Large intestine (tissue), 12 donors: ENCODE measurements at places on chromosomes 6 and 20.
A peak's percentile ranks its signal among the peaks of the same experiment; 100 is the strongest.

DNA sequence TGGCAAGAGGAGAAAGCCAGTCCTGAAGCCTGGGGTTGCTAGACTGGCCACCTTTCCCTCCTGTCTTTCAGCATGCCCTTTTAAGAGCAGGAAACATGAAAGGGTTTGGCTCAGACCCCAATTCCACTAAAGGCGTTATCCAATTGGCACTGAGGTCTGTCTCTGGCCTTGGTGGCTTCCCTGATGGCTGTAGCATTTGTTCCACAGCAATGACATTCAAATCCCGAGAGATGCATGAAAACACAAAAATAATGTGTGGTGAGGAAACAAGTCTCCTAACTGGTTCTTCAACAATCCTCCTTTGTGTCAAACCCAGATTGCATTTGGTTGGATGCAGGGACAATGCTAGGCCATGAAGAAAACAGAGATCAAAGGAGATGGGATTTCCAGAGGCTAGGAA lies 56.5 kb upstream of the ADTRP start:
- H3K27ac ChIP-seq, result no peak overlapping the region
- H3K27me3 ChIP-seq, result no peaks in the 10 kb centered on the region
- no peak overlapping the region for H3K4me3 ChIP-seq

GRCh38 chr20:44073011-44073674 lies 113.8 kb downstream of the JPH2 start:
- H3K27me3 ChIP-seq, result peaks cover 8% of the 10 kb centered on the region
- no peak overlapping the region for H3K4me3 ChIP-seq
- no peak overlapping the region for H3K27ac ChIP-seq

- H3K36me3 ChIP-seq, result no peaks in the 10 kb centered on the region
- peak; percentile 93 for DNase-seq
- H3K27me3 ChIP-seq, result no peaks in the 10 kb centered on the region
- H3K4me3 ChIP-seq, result no peak overlapping the region
- H3K27ac ChIP-seq, result peak overlapping the region; percentile 33
- peaks cover 32% of the 10 kb centered on the region for H3K4me1 ChIP-seq
Measured at GRCh38 chr6:37204014-37204751, 34.2 kb downstream of the PIM1 start.

DNA sequence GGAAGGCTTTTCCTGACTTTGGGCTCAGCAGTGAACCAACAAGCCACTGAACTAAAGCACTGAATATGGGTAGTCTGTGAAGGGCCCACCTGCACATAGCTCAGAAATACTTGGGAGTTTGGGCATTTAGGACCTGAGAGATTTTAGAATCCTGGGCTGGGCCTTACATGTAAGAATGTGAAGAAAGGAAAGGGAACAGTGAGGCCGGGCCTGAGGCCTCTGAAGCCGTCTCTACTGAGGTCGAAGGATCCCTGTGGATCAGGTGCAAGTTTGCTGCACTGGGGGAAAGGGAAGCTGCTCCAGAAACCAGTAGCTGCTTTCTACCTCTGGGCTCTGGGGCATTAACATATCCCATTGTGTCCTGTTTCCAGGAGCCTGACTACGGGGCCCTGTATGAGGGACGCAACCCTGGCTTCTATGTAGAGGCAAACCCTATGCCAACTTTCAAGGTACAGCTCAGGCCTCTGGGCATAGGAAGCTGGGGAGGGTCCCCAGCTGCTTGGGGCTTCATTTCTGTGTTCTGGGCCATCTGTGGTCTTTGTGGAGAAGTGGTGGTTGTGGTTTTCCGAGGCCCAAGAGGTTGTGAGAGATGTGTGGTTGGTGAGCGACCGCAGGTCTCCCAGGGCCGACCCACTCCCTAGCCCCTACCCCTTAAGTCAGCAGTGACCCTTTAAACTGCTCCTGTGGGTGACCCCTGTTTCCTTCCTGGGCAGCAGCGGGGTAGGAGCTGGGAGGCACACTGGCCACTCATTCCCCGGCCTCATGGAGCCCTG lies 30.3 kb downstream of the PLCG1 start:
- H3K36me3 ChIP-seq, result peaks cover 96% of the 10 kb centered on the region
- no peaks in the 10 kb centered on the region for H3K4me1 ChIP-seq
- H3K4me3 ChIP-seq, result no peak overlapping the region
- no peak overlapping the region for H3K27ac ChIP-seq

GRCh38 chr6:100593522-100593921 lies 128.8 kb upstream of the SIM1 start:
- H3K4me1 ChIP-seq, result peaks cover 2% of the 10 kb centered on the region
- H3K27me3 ChIP-seq, result no peaks in the 10 kb centered on the region
- H3K36me3 ChIP-seq, result peaks cover 11% of the 10 kb centered on the region
- DNase-seq, result no peak

GRCh38 chr20:62804021-62804626 lies 511 bp upstream of the OGFR start:
- peak overlapping the region; percentile 31 for H3K27ac ChIP-seq
- no peak for DNase-seq
- H3K36me3 ChIP-seq, result peaks cover 52% of the 10 kb centered on the region
- H3K27me3 ChIP-seq, result no peaks in the 10 kb centered on the region
- H3K4me1 ChIP-seq, result peaks cover 15% of the 10 kb centered on the region

DNA sequence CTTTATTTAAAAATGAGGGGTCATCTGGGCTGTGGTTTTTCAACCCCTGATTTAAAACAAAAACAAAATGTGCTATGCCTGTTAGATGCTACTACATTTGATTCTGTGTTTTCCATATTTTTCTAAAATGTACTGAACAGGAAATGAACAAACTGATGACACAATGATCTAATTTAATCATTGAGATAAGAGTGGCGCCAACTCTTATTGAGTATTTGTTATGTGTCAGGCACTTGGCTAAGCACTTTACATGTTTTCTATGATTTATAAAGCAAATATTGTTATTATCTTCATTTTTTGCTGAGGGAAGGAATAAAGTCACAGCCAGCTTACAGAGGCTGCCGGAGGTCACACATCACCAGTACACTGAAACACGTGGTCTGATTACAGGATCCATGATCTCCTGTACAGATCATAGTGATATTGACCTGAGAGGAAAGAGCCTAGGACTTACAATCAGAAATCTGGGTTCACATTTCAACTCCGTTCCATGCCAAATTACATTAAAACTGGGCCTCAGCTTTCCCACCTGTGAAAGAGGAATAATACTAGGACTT lies 166.7 kb downstream of the ESR1 start:
- no peaks in the 10 kb centered on the region for H3K36me3 ChIP-seq
- H3K4me3 ChIP-seq, result no peak overlapping the region
- no peak for DNase-seq
- H3K27ac ChIP-seq, result no peak overlapping the region
- H3K27me3 ChIP-seq, result no peaks in the 10 kb centered on the region
- no peaks in the 10 kb centered on the region for H3K4me1 ChIP-seq

- no peak for DNase-seq
- H3K27me3 ChIP-seq, result no peaks in the 10 kb centered on the region
- H3K4me1 ChIP-seq, result no peaks in the 10 kb centered on the region
- H3K36me3 ChIP-seq, result no peaks in the 10 kb centered on the region
- H3K27ac ChIP-seq, result no peak overlapping the region
Measured at GRCh38 chr6:68718385-68719073, 83.4 kb downstream of the ADGRB3 start.

- no peaks in the 10 kb centered on the region for H3K27me3 ChIP-seq
- no peak overlapping the region for H3K27ac ChIP-seq
- no peak overlapping the region for H3K4me3 ChIP-seq
- no peaks in the 10 kb centered on the region for H3K4me1 ChIP-seq
Measured at GRCh38 chr20:13677241-13677640, 38.5 kb upstream of the TASP1 start.

GRCh38 chr20:1803932-1804501 lies 91.2 kb upstream of the SIRPA start:
- H3K36me3 ChIP-seq, result no peaks in the 10 kb centered on the region
- H3K4me1 ChIP-seq, result peaks cover 10% of the 10 kb centered on the region
- DNase-seq, result no peak
- peak overlapping the region; percentile 47 for H3K4me3 ChIP-seq

- H3K4me3 ChIP-seq, result peak overlapping the region; percentile 81
- H3K4me1 ChIP-seq, result peaks cover 15% of the 10 kb centered on the region
- H3K27me3 ChIP-seq, result no peaks in the 10 kb centered on the region
- no peak for DNase-seq
Measured at GRCh38 chr6:31702405-31702818, 712 bp downstream of the ABHD16A start.

GRCh38 chr6:166556863-166557322 lies 29.6 kb downstream of the RAMACL start:
- H3K36me3 ChIP-seq, result no peaks in the 10 kb centered on the region
- H3K4me1 ChIP-seq, result no peaks in the 10 kb centered on the region
- H3K4me3 ChIP-seq, result no peak overlapping the region
- H3K27ac ChIP-seq, result no peak overlapping the region

DNA sequence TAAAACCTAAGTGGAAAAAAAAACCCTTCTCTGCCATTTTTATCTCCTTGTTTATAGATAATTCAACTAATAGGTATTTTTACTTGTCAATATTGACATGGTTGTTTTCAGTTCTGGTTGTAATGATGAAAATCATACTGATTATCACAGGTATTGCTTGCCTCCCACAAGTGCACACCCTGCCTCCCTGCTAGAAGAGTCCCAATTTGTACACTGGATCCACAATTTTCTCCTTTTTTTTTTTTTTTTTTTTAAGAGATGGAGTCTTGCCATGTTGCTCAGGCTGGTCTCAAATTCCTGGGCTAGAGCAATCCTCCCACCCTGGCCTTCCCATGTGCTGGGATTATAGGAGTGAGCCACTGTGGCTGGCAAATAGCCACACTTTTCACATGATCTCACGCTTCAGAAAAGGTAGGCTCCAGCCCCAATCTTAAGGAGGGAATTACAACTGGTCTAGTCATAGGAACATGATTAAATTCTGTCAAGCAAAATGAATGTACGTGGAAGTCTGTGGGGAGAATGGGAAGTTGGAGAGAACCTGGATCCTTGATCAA lies 12.3 kb downstream of the DYNLT2 start:
- H3K4me1 ChIP-seq, result no peaks in the 10 kb centered on the region
- DNase-seq, result no peak

- H3K27me3 ChIP-seq, result no peaks in the 10 kb centered on the region
- no peaks in the 10 kb centered on the region for H3K36me3 ChIP-seq
- no peak overlapping the region for H3K4me3 ChIP-seq
- DNase-seq, result no peak
Measured at GRCh38 chr6:50995036-50995435, 176.4 kb downstream of the TFAP2B start.

GRCh38 chr6:98842342-98843180 lies 8.2 kb downstream of the POU3F2 start:
- H3K4me1 ChIP-seq, result peaks cover 7% of the 10 kb centered on the region
- H3K36me3 ChIP-seq, result no peaks in the 10 kb centered on the region
- no peak overlapping the region for H3K27ac ChIP-seq
- no peak for DNase-seq

GRCh38 chr6:106750142-106750918 lies 121.0 kb downstream of the QRSL1 start:
- no peak for DNase-seq
- peaks cover 7% of the 10 kb centered on the region for H3K4me1 ChIP-seq
- H3K4me3 ChIP-seq, result no peak overlapping the region
- no peaks in the 10 kb centered on the region for H3K36me3 ChIP-seq
- H3K27me3 ChIP-seq, result no peaks in the 10 kb centered on the region
- no peak overlapping the region for H3K27ac ChIP-seq

DNA sequence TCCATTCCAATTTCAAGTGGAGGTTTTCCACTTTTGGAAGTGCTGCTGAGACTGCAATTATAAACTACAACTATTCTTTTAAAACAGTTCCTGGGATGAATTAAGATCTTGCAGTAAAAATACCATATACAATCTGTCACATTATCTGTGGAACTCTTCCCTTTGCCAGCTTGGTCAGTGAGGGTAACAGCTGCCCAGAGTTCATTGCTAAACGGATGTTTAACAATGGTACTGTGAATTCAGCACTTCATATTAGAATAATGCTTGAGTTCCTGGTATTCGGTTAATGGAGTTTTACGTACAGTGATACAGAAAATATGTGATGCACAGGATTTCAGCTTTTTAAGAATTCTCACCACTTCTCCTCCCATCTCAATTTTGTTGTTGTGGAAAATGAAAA lies 51.5 kb downstream of the KCNS1 start:
- H3K4me1 ChIP-seq, result no peaks in the 10 kb centered on the region
- no peak overlapping the region for H3K27ac ChIP-seq
- no peak for DNase-seq
- H3K27me3 ChIP-seq, result no peaks in the 10 kb centered on the region

DNA sequence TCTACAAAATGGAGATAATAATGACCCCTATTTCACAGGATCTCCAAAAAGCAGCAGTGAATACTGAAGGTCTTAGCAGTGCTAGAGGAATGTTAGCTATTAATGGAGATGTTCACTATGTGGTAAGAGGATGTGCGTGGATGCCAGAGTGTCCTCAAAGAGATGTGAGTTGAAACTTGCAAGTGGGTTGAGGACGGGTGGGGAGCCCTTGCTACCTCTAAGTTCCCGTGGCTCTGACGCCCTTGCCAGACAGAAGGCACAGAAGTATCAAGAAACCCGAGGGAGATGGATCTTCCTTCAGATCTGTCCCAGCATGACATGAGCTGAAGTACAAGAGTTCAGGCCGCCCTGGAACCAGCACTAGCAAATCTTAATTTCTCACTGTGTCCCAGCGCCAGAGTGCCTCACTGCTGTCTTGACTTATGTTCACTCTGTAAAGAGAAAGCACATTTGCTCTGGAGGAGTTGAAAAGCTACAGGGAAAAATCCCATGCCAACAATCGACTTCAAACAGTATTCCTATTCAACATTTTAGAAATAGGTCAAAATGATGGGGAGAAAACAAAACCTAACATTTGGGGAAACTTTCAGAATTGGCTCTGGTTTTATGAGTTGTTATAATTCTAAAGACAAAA lies 59.5 kb downstream of the FYN start:
- H3K36me3 ChIP-seq, result peaks cover 5% of the 10 kb centered on the region
- no peak overlapping the region for H3K27ac ChIP-seq
- H3K4me3 ChIP-seq, result no peak overlapping the region
- DNase-seq, result no peak

GRCh38 chr6:6738922-6739716 lies 150.6 kb downstream of the LY86 start:
- DNase-seq, result no peak
- H3K4me1 ChIP-seq, result peaks cover 8% of the 10 kb centered on the region
- H3K27me3 ChIP-seq, result no peaks in the 10 kb centered on the region

- H3K27ac ChIP-seq, result no peak overlapping the region
- peaks cover 27% of the 10 kb centered on the region for H3K36me3 ChIP-seq
- DNase-seq, result no peak
- no peaks in the 10 kb centered on the region for H3K4me1 ChIP-seq
- H3K4me3 ChIP-seq, result no peak overlapping the region
Measured at GRCh38 chr20:45873409-45874103, 7.5 kb upstream of the ZSWIM1 start.

DNA sequence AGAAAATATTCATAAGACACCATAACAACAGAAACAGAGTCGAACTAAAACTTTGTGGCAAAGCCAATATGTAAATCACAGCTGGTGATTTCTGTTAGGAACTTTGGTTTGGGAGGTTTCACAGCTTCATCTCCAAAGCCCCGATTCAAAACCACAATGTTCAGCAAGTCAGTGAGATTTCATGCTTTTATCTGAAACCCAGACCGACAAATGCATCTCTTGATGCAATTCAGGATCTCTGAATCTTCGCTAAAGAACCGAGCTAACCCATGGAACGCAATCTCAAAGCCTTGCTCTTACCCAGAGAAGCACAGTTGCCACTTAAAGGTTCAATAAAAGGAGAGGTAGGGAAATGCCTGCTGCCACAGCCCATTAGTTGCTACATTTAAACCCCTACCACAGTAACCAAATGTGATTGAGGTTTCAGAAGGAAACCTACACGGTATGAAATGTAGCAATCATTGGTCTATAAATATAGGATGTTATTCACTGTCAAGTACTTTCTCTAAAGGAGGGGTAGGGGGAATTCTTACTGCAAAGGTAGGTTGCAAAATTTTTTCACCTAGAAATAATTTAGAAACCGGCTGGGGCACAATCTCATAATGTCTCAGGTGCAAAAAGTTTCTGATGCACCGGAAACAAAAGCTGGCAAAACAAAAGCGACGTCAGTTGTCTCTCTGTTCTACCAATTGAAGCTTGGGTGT lies 381.0 kb upstream of the ARID1B start:
- H3K27me3 ChIP-seq, result peaks cover 12% of the 10 kb centered on the region
- H3K27ac ChIP-seq, result no peak overlapping the region
- no peaks in the 10 kb centered on the region for H3K4me1 ChIP-seq
- no peak for DNase-seq
- H3K36me3 ChIP-seq, result no peaks in the 10 kb centered on the region
